ENCODE measurements at places on chromosomes 4 and X.

GRCh38 chrX:2698604-2699003 lies 7.5 kb downstream of the CD99 start:
- no peak for DNase-seq

GRCh38 chr4:133969202-133969848 lies 232.3 kb downstream of the PABPC4L start:
- no peak for DNase-seq

DNA sequence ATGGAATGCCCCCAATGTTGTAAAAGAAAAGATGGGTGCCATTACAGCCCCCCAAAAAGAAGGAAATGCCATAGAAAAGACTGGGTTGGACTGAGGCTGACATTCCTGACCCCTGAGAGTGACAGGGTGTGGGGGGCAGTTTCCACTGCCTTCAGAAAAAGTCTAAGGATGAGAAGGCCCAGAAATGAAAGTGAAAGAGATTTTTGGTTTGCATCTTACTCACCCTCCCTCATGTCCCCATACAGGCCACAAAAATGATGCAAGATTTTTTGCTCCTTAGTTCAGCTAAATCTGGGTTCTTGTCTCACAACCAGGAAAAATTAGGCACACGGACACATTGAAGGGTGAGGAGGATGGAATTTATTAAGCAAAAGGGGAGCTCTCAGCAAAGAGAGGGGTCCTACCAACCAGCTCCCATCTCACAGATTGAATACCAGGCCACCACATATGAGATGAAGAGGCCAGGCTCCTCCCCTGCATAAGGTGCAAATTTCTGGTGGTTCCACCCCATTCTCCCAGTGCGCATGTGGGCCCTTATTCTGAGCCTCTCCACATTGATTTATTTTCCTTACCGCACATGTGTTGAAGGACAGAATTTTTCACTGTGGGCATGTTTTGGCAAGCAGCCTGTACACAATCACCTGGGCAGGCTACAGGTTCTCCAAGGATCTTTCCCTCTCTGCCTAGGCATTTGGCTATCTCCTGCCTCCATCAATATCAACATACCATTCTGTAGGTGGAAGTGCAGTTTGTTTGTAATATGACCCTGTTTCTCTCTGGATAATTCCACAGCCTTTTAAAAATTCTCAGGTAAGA lies 18.8 kb downstream of the PPP4R3C start:
- DNase-seq: no peak

DNA sequence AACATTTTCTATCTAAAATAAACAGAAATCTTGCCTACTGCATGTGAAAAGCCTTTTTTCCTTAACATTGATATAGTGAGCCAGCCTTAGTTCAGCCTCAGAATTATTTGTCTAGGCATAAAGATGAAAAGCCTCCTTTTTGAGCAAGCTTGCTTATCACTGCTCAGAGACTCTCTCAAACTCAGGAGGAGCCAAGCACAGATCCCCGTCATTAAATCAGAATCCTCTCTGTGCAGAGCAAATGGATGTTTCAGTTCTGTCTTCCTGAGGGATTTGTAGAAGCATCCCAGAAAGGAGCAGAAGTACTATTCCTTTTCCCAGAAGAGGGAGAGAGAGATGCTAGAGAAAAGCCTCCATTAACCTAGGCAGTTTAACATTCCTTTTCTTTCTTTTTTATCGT lies 186.9 kb upstream of the LNX1 start:
- DNase-seq: no peak

DNA sequence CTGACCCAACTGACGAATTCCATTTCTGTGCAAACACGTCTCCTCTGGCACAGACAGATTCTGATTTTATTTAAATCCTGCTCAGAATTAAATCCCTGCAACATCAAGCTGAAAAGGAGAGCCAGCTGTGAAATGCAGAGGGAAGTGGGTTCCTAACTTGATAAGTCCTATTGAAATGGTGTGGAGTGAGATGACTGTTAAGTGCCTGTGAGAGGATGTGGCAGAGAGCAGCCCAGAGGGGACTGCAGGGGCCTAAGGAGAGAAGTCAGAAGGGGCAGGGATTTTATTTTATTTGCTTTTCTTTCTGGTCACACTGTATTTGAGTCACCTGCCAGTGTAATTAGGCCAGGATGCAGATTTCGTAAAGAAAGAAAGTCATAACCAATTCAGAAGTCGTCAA lies 277.4 kb downstream of the NKX6-1 start:
- DNase-seq: no peak

GRCh38 chr4:123682931-123683330 lies 286.3 kb downstream of the SPRY1 start:
- no peak for DNase-seq

All from stimulated activated CD8-positive, alpha-beta memory T cell treated with anti-CD3 and anti-CD28 coated beads, Interleukin-4, amount 100 ng/mL, for 1 hour (primary cell).